ENCODE measurements at places on chromosomes 6 and 20. TPM values are rescaled to one million over a fixed set of nuclear protein-coding genes. Genes with fewer than 3 reads are reported as not detected.

The NR2E1 gene
- total RNA-seq, result not detected

The EEF1A2 gene
- 1.3 TPM for total RNA-seq

The KCNK17 gene
- total RNA-seq, result not detected

The FOXF2 gene
- total RNA-seq, result 2.5 TPM

The MYCT1 gene
- 1.1 TPM for total RNA-seq

The TAGAP gene
- total RNA-seq, result not detected

The LCA5 gene
- 2.0 TPM for total RNA-seq

The WFDC10B gene
- total RNA-seq, result not detected

The PPP1R14C gene
- total RNA-seq, result not detected

The ECT2L gene
- not detected for total RNA-seq

The ALDH8A1 gene
- under 0.01 TPM for total RNA-seq

The CNBD2 gene
- total RNA-seq, result 0.56 TPM

The TCF19 gene
- 14.2 TPM for total RNA-seq

All from IMR-90 (cell line).